ENCODE measurements at places on chromosomes 2 and 18. TPM values are rescaled to one million over a fixed set of nuclear protein-coding genes. Genes with fewer than 3 reads are reported as not detected.

GRCh38 chr2:88857951-88858411 lies 166.5 kb downstream of the RPIA start:
- DNase-seq = no peak

DNA sequence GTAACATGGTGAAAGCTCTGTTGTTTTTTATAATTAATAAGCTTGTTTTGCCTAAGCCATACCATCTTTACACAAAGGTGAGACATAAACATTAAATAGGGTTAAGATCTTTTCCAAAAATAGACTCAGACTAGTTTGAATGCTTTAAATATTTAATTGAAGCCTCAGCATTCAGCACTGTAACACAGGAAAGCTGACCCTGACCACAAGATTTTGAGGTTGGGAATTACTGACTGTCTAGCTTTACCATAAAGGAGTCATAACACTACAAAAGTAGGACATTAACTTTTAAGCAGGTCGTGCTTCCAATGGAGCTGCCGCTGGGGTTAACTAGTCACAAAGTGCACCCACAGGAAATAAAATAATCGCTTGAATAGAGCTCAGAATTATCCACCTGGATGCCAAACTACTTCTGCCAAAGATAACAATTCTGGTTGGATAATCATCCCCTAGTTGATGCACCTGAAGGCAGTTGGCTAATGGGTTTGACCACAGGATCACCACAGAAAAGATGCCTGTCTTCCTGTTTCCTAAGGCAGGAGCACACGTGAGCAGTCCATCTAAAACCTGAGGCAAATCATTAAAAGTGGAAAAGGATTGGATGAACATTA lies 106.2 kb downstream of the COBLL1 start:
- no peak for DNase-seq

DNA sequence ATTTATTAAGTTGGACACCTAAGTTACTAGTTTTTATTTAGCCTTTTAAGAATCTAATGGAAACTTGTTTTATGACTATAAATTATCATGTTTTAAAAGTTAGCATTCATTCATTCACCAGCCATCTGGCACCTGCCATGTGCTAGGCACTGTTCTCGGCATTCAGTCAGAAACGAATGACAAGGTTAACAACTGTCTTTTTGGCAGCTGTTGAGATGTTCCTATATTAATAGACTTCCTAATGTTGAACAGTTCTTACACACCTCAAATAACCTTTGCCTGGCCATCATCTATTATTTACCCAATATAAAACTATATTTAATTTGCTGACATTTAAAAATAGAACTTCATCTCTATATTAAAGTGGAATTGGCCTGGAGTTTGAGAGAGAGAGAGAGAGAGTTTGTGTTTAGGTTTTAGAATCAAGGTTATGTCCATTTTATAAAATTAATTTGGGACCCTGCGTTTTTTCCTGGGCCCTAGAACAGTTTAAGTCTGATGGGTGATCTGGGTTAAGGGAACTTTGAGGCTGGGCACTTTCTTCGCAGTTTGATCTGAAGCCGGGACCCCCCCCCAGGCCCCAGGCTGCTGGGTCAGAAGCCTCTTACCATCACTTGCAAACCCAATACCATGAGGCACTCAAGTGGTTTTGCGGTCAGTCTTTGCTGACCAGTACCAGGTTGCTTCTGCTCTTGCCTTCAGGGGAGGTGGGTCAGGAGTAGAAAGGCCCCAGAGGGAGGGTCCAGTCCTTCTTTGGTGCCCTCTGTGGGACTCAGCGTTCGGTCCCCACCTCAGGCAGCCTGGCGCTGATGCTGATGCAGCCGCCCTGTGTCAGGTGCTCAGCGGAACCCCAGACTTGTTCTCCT lies 48.3 kb upstream of the ASB1 start:
- no peak for DNase-seq

DNA sequence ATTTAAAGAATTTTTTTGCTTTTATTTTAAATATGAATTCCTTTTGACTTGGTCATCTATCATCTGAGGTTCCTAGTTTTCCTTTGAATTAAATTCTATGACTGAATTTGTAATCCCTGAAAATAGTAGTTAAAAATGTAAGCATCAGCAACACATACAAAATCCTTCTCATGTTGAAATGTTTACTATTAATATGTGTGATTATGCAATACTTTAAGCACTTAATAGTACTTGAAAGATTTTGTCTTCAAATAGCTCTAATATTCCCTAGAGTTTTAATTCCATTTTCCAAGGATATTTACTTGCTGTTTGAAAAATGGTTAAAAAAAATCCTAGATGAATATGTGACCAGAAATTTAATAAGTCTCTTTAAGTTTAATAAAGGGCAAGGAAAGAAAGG lies 26.6 kb upstream of the SPATS2L start:
- no peak for DNase-seq

GRCh38 chr18:49668574-49669275 lies 106.9 kb downstream of the LIPG start:
- DNase-seq = peak; percentile 17

The CRACDL gene
- 2.1 TPM for polyA plus RNA-seq

The MAPK4 gene
- 16.3 TPM for polyA plus RNA-seq

The CYP20A1 gene
- 10.9 TPM for polyA plus RNA-seq

The BCL11A gene
- 6.2 TPM for polyA plus RNA-seq

The SCTR gene
- 8.3 TPM for polyA plus RNA-seq
